Activated T-cell treated with anti-CD3 and anti-CD28 coated beads for 4 hours (primary cell): ENCODE measurements at places on chromosomes 6 and 20.

DNA sequence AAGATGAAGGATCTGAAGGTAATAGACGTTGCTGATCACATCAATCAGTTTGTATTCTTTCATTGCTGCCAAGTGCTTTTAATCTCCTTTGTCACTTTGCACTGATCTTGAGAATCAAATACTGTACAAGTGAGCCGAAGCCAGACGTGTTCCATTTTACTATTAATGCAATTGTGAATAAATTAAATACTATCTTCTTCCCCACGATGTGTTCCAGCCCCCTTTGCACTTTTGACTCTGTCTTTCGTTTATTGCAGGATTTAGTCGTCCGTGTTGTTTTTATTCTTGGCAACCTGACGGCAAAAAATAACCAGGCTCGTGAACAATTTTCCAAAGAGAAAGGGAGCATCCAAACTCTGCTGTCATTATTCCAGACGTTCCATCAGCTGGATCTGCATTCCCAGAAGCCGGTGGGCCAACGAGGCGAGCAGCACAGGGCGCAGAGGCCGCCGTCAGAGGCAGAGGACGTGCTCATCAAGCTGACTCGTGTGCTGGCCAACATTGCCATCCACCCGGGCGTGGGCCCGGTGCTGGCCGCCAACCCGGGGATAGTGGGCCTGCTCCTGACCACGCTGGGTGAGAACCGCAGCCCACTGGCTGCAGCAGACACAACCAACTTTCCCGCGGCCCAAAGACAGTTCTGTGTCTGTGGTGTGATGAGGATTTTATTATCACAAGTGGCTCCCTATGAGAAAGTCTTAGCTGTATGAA, 104.7 kb downstream of the ARMC2 start:
- DNase-seq: no peak

GRCh38 chr6:144161975-144162374, 11.7 kb downstream of the STX11 start:
- DNase-seq: no peak

GRCh38 chr6:116265041-116265829, 11.4 kb upstream of the TSPYL4 start:
- no peak for DNase-seq

GRCh38 chr20:48875914-48876240, 45.6 kb upstream of the ARFGEF2 start:
- DNase-seq: no peak

- no peak for DNase-seq
Measured at GRCh38 chr20:32353848-32354496, 4.2 kb upstream of the ASXL1 start.
